ENCODE measurements at places on chromosomes 3 and 15. TPM values are rescaled to one million over a fixed set of nuclear protein-coding genes. Genes with fewer than 3 reads are reported as not detected.

DNA sequence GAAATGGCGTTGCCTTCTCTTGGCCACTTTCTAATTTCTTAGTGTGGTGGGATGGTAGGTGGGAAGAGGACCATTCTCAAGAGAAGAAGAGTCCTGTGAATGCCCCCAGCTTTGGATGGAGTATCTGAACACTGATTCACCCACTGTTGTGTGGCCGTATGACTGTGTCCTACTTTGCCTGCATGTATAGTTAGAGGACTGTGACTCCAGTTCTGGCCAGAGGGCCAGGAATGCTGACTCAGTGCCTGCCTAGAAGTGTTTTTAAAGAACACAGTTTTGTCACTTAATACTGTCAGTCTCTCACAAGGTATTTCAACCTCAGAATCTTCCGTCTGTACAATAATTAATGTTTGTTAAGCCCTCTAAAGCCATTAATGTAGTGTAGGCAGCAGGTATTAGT lies 2.1 kb downstream of the SEC61A1 start:
- no peak for DNase-seq

DNA sequence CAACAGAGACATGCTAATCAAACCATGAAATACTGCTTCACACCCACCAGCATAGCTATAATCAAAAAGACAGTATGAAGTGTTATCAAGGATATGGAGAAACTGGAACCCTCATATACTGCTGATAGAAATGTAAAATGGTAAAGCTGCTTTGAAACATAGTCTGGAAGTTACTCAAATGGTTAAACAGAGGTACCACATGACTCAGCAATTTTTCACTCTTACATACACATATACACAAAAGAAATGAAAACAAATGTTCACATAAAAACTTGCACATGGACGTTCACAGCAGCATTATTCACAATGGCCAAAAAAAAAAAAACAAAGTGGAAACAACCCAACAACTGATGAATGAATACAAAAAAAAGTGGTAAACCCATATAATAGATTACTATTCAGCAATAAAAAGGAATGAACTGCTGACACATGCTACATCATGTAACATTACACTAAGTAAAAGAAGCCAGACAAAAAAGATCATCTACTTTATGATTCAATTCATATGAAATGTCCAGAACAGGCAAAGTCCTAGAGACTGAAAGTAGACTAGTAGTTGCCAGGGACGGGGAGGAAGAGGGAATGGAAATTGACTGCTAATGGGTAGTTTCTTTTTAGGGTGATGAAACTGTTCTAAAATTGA lies 23.2 kb downstream of the ZNF148 start:
- DNase-seq: no peak

Gene OR5K2
- total RNA-seq: not detected

GRCh38 chr3:32148351-32148750 lies 41.9 kb downstream of the GPD1L start:
- no peak for DNase-seq

Gene RASGRP1
- 14.4 TPM for total RNA-seq

- no peak for DNase-seq
Observed at GRCh38 chr15:64058279-64058678, 12.0 kb upstream of the DAPK2 start.

DNA sequence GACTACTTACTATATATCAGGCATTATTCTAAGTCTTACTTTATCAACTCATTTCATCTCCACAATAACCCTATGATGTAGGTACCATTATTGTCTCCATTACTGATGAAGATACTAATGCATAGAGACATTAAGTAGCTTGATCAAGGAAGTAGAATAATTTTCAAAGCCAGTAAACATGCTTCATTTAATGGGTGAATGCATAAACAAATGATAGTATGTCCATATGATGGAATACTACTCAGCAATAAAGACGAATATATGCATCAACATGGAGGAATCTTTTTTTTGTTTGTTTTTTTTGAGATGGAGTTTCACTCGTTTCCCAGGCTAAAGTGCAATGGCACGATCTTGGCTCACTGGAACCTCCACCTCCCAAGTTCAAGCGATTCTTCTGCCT lies 184.9 kb downstream of the FMN1 start:
- no peak for DNase-seq

Gene SPTBN5
- total RNA-seq: 2.8 TPM

DNA sequence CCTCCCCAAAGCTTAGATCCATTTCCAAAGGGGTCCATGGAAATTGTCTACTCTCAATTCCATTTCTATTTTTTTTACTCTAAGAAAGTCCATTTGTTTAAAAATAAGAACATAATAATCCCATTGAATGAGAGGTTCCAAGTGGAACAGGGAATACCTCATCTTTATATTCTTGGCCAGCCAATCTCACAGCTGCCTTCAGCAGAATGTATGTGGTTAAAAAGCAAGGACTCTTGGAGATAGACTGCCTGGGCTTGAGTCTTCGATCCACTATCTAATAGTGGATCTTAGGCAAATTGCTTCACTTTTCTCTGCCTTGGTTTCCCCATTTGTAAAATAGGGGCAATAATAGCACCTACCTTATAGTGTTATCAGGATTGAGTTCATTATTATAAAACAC lies 24.5 kb upstream of the CAPN7 start:
- DNase-seq: no peak

Gene TUSC7
- total RNA-seq: not detected

GRCh38 chr3:139674571-139675260 lies 3.1 kb downstream of the NMNAT3 start:
- DNase-seq: no peak

- DNase-seq: no peak
Observed at GRCh38 chr3:44396200-44397171, 57.9 kb downstream of the TCAIM start.

- DNase-seq: no peak
Observed at GRCh38 chr3:72319194-72320094, 528.8 kb downstream of the SHQ1 start.

All from suprapubic skin (tissue), 4 donors.